Stimulated activated CD4-positive, alpha-beta T cell treated with anti-CD3 and anti-CD28 coated beads, Interleukin-1b, Interleukin-23, amount 100 ng/mL, for 1 hour (primary cell): ENCODE measurements at places on chromosomes 7 and 10.

- DNase-seq: no peak
Measured at GRCh38 chr10:52491246-52491995, 177.3 kb downstream of the DKK1 start.

GRCh38 chr10:4883079-4883739 lies 57.2 kb downstream of the AKR1E2 start:
- no peak for DNase-seq

DNA sequence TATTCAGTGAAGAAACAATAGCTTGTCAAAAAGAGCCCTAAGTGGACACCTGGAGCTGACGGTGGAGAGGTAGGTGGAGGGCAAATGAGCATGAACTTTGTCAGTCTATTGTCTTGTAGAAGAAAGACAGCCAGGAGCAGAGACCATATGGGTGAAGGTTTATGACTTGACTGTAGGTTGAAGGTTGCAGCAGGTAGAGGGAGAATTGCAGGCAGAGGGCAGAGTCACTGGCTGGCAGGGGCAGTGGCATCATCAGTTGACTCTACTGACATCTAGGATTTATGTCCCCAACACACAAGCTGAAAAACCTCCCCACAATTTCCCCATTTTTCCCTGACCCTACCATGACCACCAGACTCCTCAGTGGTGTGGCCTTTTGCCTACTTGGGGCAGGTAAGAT lies 243.6 kb upstream of the PRSS58 start:
- DNase-seq: no peak

DNA sequence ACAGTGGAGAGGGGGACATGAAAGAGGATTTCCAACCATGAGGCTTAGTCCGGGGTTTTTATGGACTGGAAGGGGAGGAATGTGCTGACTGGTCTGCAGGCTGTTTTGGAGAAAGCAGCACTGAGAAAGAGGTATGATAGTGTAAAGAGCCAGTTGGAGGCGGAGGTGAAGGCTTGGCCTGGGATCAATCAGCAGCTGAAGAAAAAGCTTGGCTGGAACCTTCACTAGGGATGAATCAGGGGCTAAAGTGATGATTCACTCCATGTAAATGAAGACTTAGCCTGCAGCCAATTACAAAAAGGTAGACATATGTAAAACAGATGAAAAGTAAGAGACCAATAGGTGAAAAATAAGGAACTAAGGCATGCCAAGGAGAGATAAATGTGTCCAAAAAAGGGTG lies 1382.6 kb downstream of the GATA3 start:
- no peak for DNase-seq
